Trophoblast cell (in vitro differentiated cells and primary cell): ENCODE measurements at places on chromosomes 4 and X.

DNA sequence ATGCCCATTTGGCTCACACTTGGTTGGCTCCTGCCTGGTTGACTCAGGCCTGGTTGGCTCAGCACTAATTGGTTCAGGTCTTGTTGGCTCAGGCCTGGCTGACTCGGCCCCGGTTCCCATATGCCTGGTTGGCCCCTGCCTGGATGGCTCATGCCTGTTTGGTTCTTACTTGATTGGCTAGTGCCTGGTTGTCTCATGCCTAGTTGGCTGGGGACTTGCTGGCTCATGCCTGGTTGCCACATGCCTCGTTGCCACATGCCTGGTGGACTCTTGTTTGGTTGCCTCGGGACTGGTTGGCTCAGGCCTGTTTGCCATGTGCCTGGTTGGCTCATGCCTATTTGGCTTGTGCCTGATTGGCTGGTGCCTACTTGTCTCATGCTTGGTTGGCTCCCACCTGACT is 103.7 kb downstream of the APOOL start:
- no peaks in the 10 kb centered on the region for H3K36me3 ChIP-seq
- H3K4me1 ChIP-seq, result no peaks in the 10 kb centered on the region
- H3K27ac ChIP-seq, result no peak overlapping the region
- no peaks in the 10 kb centered on the region for H3K27me3 ChIP-seq
- H3K4me3 ChIP-seq, result no peak overlapping the region

GRCh38 chr4:7716010-7716721 is 223.5 kb downstream of the AFAP1 start:
- no peaks in the 10 kb centered on the region for H3K27me3 ChIP-seq
- H3K27ac ChIP-seq, result no peak overlapping the region
- no peak overlapping the region for H3K4me3 ChIP-seq
- DNase-seq, result no peak
- no peaks in the 10 kb centered on the region for H3K4me1 ChIP-seq

- no peaks in the 10 kb centered on the region for H3K27me3 ChIP-seq
- no peaks in the 10 kb centered on the region for H3K36me3 ChIP-seq
- H3K4me3 ChIP-seq, result no peak overlapping the region
- no peaks in the 10 kb centered on the region for H3K4me1 ChIP-seq
Measured at GRCh38 chr4:105215609-105216313, 69.1 kb downstream of the TET2 start.

GRCh38 chr4:148441624-148441985 is 609 bp downstream of the NR3C2 start:
- H3K4me3 ChIP-seq, result peak overlapping the region; percentile 85
- H3K27ac ChIP-seq, result no peak overlapping the region
- no peak for DNase-seq
- H3K27me3 ChIP-seq, result peaks cover 29% of the 10 kb centered on the region
- H3K4me1 ChIP-seq, result peaks cover 6% of the 10 kb centered on the region

GRCh38 chrX:153554519-153555167 is 37.2 kb downstream of the ATP2B3 start:
- peak; percentile 74 for DNase-seq
- no peak overlapping the region for H3K27ac ChIP-seq
- H3K36me3 ChIP-seq, result no peaks in the 10 kb centered on the region
- H3K4me1 ChIP-seq, result no peaks in the 10 kb centered on the region
- H3K4me3 ChIP-seq, result no peak overlapping the region

DNA sequence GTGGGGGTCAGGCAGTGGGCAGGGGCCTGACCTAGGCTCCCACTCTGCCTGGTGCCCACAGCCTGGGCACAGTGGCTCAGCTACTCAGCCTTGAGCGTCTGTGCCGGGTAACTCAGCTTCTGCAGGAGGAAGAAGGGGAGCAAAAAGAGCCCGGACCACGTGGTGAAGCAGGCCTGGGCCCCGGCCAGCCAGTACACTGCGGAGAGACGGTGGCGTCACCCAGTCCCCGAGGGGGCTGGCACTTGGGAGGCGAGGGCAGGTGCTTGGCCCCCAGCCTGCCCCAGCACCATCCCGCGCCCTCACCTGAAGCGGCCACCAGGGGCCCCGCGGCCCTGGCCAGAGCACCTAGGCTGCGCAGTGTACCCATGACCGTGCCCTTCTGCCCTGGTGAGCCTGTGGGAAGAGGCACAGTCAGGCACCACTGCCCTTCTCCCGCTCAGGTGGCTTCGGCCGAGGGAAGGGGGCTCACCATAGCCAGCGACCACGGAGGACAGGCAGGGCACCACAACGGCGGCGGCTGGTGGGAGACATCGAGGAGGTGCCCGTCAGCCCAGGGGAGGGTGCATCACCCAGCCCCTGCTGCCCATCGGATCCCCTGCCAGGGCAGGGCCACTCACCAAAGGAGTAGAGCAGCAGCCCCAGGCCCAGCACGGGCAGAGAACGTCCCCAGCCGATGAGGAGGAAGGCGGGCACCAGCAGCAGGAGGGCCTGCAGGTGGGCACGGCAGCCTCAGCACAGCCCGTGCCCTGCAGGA is 32.3 kb downstream of the NOP14 start:
- H3K4me3 ChIP-seq, result no peak overlapping the region
- DNase-seq, result no peak
- peaks cover 15% of the 10 kb centered on the region for H3K4me1 ChIP-seq
- H3K36me3 ChIP-seq, result peaks cover 62% of the 10 kb centered on the region
- no peaks in the 10 kb centered on the region for H3K27me3 ChIP-seq

DNA sequence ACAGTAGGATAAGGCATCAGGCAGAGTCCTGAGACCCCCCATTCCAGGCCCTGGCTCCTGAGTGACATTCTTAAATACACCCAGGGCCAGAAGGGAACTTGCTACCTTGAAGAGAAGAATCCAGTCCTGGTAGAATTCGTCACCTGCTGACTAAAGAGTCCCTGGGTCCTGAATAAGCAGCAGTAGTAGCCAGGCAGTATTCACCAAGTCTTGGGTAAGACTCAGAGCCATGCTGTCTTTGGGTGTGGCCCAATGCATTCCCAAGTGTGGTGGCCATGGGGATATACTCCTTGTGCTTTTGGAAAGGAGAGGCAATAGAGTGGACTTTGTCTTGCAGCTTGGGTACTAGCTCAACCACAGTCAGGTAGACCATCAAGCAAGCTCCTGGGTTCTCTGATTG is 359.1 kb downstream of the DMD start:
- no peak for DNase-seq
- H3K27ac ChIP-seq, result no peak overlapping the region
- no peaks in the 10 kb centered on the region for H3K4me1 ChIP-seq
- no peaks in the 10 kb centered on the region for H3K27me3 ChIP-seq
- H3K4me3 ChIP-seq, result no peak overlapping the region

- H3K27ac ChIP-seq, result no peak within 1 kb of the TSS
- no peaks in the 10 kb centered on the region for H3K36me3 ChIP-seq
- no peaks in the 10 kb centered on the region for H3K4me1 ChIP-seq
- no peaks in the 10 kb centered on the region for H3K27me3 ChIP-seq
- no peak within 1 kb of the TSS for H3K4me3 ChIP-seq
Measured at GRCh38 chrX:1537031-1537715, at the start of gene P2RY8. P2RY8 (minus strand) TSS chrX:1537185; CDS start chrX:1466558, 70,627 bp downstream.

GRCh38 chr4:187962926-187963325 is 32.6 kb upstream of the ZFP42 start:
- no peaks in the 10 kb centered on the region for H3K36me3 ChIP-seq
- no peaks in the 10 kb centered on the region for H3K27me3 ChIP-seq
- DNase-seq, result no peak
- no peaks in the 10 kb centered on the region for H3K4me1 ChIP-seq
- H3K27ac ChIP-seq, result no peak overlapping the region
- H3K4me3 ChIP-seq, result no peak overlapping the region

DNA sequence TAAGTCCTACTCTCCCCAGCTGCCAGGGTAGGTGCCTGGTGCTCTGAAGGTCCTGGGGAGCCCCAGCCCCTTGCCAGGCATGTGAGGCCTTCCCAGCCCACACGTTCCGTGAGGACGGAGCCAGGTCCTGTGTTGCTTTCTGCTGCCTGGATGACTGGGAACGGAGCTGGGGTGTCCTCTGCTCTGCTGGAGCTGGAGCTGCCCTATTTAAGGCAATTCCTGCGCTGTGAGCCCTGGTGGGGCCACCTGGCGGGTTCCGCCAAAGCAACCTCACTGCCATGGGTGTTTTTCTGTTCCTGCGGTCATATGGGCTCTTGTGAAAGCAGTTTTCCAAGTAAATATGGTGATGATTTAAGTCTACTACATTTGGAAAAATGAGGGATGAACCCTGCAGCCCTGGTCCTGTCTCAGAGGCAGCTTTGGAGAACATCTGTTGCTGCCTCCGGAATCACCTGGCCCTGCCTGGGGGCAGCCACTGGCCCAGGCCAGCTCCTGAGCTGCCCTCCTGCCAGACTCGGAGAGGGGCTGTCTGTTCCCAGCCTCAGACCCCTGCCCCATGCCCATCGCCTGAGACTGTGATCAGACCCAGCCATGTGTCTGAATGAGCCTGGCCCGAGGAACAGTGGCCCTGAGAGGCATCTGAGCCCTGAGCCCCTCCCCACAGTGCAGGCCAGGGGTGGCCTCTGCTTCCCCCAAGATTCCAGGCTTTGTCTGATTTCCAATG is 33.2 kb downstream of the FGFRL1 start:
- peak overlapping the region; percentile 80 for H3K27ac ChIP-seq
- peak; percentile 49 for DNase-seq
- peaks cover 26% of the 10 kb centered on the region for H3K4me1 ChIP-seq
- H3K36me3 ChIP-seq, result no peaks in the 10 kb centered on the region
- H3K27me3 ChIP-seq, result no peaks in the 10 kb centered on the region
- H3K4me3 ChIP-seq, result no peak overlapping the region

DNA sequence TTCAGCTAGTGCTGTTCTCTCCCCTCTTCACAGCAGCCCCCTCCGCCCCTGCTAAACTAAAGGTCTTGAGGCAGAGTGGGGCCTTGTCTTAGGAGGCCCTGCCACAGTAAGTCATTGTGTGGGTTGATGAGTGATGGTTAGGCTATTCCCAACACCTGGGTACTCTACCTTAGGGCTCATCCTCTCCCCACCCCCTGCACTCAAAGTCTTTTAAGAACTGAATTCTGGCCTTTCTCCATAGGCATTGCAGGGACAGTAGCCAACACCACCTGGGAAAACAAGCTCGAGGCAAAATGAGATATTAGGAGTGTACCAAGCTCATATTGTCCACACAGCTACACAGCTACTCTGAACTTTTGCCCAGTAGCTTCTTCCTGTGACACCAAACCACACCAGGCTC is 42.5 kb downstream of the RAB40AL start:
- no peak overlapping the region for H3K4me3 ChIP-seq
- no peak overlapping the region for H3K27ac ChIP-seq
- H3K4me1 ChIP-seq, result no peaks in the 10 kb centered on the region
- H3K27me3 ChIP-seq, result no peaks in the 10 kb centered on the region
- no peaks in the 10 kb centered on the region for H3K36me3 ChIP-seq

DNA sequence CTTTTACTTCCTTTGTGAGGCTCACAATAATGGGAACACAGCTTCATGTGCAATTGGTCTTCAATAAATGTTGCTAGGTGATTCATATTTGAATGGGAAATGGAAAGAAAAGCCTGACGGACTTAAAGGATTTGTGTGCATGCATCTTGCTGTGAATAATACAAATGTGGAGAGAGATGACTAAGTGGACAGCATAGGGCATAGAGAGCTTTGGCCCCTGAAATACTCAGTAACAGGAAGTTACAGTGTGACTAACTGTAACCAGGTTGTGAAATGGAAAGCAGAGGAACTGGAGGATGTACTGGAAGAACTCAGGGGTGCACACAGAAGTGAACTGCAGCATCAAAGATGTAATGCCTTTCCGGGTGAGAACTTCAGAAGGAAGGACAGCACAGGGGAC is 206.7 kb downstream of the MGST2 start:
- H3K27me3 ChIP-seq, result no peaks in the 10 kb centered on the region
- H3K4me1 ChIP-seq, result no peaks in the 10 kb centered on the region
- peaks cover 2% of the 10 kb centered on the region for H3K36me3 ChIP-seq
- DNase-seq, result peak; percentile 32
- H3K27ac ChIP-seq, result no peak overlapping the region

DNA sequence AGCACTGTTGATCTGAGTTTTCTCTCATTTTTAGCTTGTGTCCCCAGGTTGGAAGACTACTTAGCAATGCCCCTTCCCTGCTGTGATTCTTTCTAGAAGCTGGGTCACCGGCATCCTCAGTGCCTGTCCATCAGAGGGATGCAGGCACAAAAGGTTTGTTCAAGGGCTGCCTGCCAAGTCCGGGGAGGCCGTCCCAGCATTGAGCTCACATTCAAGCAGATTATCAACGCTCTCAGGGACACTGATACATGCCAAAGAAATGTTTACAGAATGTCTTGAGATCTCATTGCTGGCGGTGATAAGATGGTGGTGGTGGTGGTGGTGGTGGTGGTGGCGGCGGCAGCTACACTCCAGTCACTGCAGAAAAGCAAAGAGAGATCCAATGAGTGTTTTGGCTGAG is 79.6 kb upstream of the VCX3A start:
- peak; percentile 67 for DNase-seq
- no peak overlapping the region for H3K4me3 ChIP-seq
- no peak overlapping the region for H3K27ac ChIP-seq
- H3K27me3 ChIP-seq, result no peaks in the 10 kb centered on the region
- no peaks in the 10 kb centered on the region for H3K36me3 ChIP-seq

- H3K4me1 ChIP-seq, result no peaks in the 10 kb centered on the region
- no peak for DNase-seq
- H3K4me3 ChIP-seq, result no peak overlapping the region
- no peaks in the 10 kb centered on the region for H3K27me3 ChIP-seq
Measured at GRCh38 chr4:46462733-46463132, 72.8 kb upstream of the GABRA2 start.

DNA sequence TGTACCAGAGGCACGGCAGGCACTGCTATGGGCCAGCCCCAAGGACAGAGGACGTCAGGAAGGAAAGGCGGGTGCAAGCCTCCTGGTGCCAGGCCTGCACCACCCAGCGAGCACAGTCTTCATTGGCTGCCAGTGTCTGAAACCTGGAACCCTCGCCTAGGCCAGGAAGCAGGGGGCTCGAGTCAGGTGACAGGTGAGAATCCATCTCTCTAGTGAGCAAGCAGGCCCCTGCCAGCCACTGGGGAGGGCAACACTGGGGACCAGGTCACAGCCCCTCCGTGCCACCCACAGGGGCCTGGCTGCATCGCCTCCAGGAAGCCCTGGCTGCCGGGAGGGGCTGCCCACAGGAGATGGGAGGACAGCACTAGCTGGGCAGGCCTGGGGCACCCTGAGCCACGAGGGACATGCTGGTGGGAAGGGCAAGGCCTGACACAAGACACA is 6.9 kb upstream of the HAUS3 start:
- DNase-seq, result no peak
- H3K36me3 ChIP-seq, result peaks cover 50% of the 10 kb centered on the region
- H3K4me3 ChIP-seq, result no peak overlapping the region
- no peaks in the 10 kb centered on the region for H3K4me1 ChIP-seq
- no peaks in the 10 kb centered on the region for H3K27me3 ChIP-seq
